AG04449 (cell line): ENCODE measurements at places on chromosomes 1 and 21.

DNA sequence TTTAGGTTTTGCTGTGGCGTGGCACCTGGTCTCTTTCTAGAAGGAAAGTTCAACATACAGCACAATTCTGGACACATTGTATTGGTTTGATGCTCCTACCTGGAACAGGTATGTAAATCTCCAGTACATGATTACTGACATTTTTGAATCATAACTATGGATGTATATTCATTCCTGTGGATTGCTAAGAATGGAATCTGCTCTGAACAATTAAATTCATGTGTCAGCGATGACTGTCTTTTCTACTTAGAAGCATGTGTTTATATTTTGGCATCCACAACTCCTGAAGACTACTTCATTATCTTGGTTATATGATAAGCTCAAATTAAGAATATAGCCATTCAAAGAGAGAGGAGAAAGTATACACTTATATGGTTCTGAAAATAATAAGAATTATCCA is 291.8 kb downstream of the CHRM3 start:
- DNase-seq: no peak

- DNase-seq: no peak
These were observed 52.7 kb downstream of the RAP1A start for GRCh38 chr1:111672331-111672730.

DNA sequence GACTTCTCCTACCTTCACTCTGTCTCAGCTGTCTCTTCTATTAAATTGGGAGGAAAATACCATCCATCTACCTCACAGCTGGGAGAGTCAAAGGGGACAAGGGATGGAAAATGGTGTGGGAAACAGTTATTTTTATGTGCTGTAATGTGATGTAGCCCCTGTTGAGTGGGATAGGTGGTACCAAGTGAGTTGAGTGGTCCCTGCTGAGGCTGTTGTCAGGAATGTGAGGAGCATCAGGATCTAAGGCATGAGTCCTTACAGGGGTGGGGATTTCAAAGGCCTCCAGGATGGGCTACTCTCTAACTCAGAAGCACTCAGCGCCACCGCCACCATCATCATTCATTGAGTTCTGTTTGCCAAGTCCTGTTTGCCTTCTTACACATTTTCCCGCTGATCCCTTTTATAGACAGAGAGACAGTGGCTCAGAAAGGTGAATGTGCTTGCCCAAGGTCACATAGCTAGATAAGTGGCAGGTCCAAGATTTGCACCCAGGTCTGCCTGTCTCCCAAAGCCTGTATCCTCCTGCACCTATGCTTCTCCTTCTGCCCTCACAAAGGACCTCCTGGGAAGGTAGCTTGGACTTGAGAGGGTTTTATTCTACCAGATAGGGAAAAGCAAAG is 4.6 kb upstream of the ID3 start:
- DNase-seq: no peak

DNA sequence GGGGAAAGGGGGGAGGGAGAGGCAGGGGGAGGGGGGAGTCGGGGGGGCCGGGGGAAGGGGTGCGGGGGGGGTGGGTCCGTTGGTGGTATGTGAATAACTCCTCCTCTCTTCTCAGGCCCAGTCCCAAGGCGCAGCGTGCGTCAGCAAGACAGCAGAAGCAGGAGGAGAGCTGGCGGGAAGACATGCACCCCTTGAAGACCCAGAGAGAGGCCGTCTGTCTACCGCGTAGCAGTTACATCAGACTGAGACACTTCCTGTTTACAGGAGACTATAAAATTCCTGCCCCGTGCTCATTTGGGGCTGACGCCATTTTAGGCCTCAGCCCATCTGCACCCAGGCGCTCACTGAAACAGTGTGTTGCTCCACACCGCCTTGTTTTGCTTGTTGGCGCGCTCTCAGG is 55.3 kb downstream of the SETD4 start:
- DNase-seq: no peak

DNA sequence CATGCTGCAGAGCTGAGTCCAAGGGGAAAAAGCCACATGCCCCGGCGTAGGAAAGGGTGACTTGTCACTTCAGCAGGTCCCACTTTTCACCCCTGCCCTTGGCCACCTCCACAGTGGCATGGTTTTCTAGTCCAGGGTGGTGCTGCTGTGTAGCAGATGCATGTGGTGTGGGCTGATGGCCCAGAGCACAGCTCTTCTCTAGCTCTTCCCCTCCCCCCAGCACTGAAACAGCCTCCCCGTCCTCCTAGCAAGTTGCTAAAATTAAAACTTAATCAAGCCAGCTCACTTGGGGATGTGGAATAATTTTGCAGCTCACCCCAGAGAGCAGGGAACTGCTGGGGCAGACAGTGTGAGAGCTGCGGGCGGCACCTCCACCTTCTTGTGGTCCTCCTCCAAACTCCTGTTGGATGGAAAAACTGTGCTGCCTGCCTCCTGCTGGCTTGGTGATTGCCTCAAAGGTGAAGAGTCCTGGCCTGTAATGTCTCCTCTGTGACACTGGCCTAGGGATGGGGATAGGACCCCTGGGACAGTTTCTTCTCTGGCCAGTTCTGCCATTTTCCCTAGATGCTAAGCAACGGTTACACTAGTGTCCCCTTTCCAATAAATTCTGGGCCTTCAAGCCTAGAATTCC is 91.6 kb downstream of the RNF220 start:
- DNase-seq: no peak
